ENCODE measurements at places on chromosomes 7 and 10.

GRCh38 chr10:122368502-122369254 lies 5.8 kb upstream of the PLEKHA1 start:
- DNase-seq, result no peak

DNA sequence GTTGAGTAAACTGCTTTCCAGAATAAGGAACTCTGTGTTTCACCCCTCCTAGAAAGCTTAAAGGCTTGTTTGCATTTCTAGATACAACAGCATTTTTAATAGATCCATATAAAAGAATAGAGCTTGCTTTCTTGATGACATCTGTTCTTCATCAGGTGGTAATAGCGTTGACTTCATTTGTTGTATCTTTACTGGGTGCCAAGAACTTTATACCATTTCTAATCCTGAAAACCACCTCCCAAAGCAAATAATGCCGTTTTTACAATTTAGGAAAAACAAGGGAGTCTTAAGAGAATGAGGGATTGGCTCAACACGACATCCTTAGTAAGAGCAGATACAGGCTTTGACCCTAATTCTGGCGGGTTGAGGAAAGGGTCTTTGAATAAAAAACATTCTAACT lies 993.4 kb downstream of the TYW1 start:
- DNase-seq, result no peak

- DNase-seq, result no peak
Measured at GRCh38 chr7:55246171-55246570, 119.0 kb upstream of the LANCL2 start.

GRCh38 chr7:2607122-2607922 lies 24.5 kb upstream of the TTYH3 start:
- no peak for DNase-seq

DNA sequence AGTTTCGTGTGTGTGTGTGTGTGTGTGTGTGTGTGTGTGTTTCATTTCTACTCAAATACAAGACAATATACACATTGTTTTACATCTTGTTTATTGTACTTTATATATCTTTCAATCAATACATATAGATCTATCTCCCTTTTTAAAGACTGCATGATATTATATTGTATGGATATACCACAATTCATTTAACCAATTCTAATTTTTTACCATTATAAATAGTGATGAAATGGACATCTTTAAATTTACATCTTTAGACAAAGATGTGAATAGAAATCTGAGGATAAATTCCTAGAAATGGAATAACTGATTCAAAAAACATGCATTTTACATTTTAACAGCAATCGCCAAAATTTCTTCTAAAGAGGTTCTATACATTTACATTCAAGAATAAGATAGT lies 23.2 kb upstream of the HIBADH start:
- no peak for DNase-seq

DNA sequence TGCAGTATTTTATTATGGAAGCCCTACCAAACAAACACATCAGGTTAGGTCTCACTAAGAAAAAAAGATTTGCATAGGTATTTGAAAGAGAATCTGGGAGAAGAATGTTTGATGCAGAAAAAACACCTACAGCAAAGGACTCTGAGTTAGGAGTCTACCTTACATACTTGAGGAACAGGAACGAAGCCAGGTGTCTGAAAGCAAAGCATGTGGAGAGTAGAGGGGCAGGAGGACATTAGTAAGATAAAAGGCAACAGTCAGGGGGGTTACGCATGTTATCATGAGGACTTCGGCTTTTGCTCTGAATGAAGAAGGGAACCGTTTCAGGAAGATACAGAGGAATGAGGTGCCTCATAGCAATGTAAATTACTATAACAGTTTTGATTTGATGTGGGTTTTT lies 87.9 kb upstream of the PTER start:
- DNase-seq, result no peak

DNA sequence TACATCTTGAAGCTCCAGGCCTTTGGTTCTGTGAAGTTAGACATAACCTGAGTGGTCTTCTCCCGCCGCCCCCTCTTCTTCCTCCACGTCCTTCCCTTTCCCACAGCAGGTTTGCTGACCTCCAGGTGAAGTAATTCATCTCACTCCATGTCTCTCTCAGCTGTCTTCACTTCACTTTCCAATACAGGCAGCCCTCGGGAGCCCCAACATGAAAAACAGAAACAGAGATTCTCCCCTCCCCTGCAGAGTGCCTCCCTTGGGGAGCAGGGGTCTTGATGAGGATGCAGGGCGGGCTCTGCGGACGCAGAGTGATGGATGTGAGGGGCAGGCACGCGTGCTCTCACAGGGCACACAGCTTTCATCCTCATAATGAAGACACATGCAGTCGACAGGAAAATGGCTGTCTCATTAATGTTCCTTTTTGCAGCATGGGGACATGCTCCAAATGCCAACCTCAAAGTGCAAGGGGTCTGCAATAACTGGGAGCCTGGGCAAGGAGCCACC lies 95.6 kb downstream of the GPAM start:
- DNase-seq, result no peak

DNA sequence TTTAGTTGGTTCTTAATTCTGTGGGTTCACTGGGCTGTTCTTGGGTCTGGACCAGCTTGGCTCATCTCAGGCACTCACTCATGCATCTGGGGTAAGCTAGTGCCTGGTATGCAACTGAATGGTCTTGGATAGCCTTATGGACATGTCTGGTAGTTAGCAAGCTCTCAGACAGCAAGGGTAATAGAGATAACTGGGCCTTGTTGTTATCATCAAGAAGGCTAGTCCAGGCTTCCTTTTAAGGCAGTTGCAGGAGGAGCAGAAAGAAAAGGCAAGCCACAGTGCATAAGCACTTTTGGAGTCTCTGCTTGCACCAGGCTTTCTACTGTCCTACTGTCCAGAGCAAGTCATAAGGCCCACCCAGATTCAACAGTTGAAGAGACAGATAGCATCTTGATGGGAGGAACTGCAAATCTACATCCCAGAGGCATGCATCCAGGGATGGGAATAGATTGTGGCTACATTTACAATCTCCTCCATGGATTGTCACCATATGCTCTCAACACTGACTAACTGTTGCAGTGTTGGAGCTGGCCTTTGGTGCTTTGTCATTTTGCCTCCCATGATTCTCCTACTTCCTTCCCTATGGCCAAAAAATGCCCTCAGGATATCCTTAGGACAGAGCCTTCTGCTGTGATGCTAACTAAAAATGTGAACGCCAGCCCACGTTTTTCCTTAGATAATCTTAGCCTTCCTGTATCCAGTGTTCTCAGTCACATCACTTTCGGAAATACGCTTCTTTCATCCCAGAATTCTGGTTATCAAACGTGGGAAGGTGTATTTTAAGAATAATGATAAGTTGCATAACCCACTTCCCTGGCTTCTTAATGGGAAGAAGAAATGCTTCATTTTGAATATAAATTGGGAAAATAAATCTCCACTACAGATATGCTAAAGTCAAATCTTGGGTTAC lies 3.6 kb downstream of the GIMAP4 start:
- no peak for DNase-seq

GRCh38 chr10:66565999-66566398 lies 359.8 kb upstream of the LRRTM3 start:
- DNase-seq, result no peak

All from activated CD4-positive, alpha-beta T cell treated with anti-CD3 and anti-CD28 coated beads, Interleukin-10, Interleukin-2, amounts not matched to agents 100 ng/mL and 50 ng/mL, durations not matched to agents 16 hours and 8 hours (primary cell).